ENCODE measurements at places on chromosomes 1 and 21.

DNA sequence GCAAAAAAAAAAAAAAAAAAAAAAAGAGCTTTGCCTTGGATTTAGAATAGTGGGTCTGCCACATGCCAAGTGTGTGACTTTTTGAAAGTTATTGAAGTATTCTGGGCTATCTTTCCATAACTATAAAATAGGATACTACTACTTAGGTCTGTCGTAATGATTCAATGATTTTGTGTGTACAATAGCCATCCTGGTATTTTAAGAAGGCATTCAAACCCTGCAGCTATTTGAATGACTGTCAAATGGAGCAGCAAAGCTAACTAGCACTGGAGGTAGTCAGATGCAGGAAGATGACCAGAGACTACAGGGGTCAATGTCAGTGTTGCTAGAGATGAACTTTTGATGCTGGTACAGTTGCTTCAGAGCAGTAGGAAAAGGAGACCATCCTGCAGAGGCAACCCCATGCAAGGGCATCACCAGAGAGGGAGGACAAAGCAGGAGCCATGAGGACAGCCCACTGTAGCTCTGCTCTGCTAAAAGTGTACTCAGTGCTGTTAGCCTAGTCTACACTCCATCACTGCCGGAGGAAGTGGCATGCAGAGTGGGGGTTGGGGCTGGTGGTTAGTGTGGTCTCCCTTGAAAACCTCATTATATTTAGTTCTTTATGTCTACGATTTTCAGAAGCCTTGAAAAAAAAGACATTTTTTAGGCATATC, 29.0 kb downstream of the DUSP10 start:
- peaks cover 57% of the 10 kb centered on the region for H3K4me1 ChIP-seq
- H3K27ac ChIP-seq, result no peak overlapping the region
- no peak for DNase-seq
- H3K36me3 ChIP-seq, result no peaks in the 10 kb centered on the region

- DNase-seq, result no peak
- no peaks in the 10 kb centered on the region for H3K4me1 ChIP-seq
- peaks cover 13% of the 10 kb centered on the region for H3K36me3 ChIP-seq
- H3K27ac ChIP-seq, result no peak overlapping the region
- H3K4me3 ChIP-seq, result no peak overlapping the region
Observed at GRCh38 chr1:83033682-83034081, 965.2 kb downstream of the TTLL7 start.

GRCh38 chr1:14531519-14531918, 67.0 kb upstream of the KAZN start:
- H3K36me3 ChIP-seq, result no peaks in the 10 kb centered on the region
- peaks cover 2% of the 10 kb centered on the region for H3K27me3 ChIP-seq
- DNase-seq, result no peak
- H3K4me1 ChIP-seq, result no peaks in the 10 kb centered on the region
- no peak overlapping the region for H3K27ac ChIP-seq

DNA sequence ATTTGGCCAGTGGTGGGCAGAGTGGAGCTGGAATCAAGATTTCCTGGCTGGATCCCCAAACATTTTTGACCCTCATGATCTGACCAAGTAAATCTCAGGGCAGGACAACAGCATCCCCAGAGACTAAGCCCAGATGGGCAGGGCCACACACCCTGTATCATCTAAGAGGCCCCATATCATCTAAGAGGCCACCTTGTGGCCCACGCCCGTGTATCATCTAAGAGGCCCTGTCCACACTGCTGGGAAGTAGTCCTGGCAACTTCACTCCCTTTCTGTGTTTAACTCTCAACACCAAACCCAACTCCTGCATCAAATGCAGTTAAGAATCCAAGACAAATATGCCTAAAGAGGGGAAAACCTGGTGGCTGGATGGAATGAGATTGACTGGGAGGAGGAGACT, 81.6 kb upstream of the SSX2IP start:
- H3K4me3 ChIP-seq, result no peak overlapping the region
- no peak for DNase-seq
- H3K27me3 ChIP-seq, result no peaks in the 10 kb centered on the region
- H3K27ac ChIP-seq, result no peak overlapping the region
- H3K4me1 ChIP-seq, result peaks cover 10% of the 10 kb centered on the region

GRCh38 chr1:194293851-194294405, 1107.5 kb upstream of the B3GALT2 start:
- no peak overlapping the region for H3K4me3 ChIP-seq
- H3K4me1 ChIP-seq, result peaks cover 9% of the 10 kb centered on the region
- H3K36me3 ChIP-seq, result no peaks in the 10 kb centered on the region
- no peak overlapping the region for H3K27ac ChIP-seq

DNA sequence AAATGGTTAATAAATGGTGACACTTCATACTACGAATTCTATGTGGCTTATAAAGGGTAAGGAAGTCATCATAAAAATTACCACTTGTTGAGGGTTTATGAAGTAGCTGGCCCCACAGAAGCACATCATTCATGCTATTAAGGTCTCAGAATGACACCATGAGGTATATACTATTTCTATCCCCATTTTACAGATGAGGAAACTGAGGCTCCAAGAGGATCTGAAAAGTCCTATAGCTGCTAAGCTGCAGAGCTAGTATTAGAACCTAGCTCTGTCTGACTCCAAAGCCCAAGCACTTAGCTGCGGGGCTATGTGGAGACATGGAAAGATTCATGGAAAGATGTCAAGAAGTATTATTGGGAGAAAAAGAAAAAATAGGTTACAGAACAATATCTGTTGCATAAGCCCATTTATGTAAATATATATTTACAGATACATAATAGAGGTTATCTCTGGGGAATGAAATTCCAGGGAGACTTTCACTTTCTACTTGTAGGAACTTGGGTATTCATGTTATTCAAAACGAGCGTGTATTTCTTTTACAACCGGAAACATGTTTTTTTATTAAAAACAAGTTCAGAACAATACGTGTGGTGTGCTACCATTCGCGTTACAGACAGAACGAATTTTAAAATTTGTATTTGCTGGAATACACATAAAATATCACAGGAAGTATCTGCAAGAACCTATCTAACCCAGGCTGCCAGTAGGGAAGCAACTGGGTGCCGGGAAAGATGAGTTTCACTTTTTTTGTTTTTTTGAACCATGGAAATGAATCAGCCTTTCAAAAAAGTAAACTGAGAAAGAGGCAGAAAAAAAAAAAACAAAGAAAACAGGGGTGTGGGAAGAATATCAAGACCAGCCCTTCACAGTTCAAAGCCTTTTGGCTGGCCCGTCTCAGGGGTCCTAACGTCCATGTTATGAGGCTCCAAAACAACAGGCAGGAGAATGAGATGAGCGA, 13.4 kb downstream of the SPOCD1 start:
- no peaks in the 10 kb centered on the region for H3K36me3 ChIP-seq
- peaks cover 5% of the 10 kb centered on the region for H3K27me3 ChIP-seq
- H3K4me3 ChIP-seq, result no peak overlapping the region
- H3K27ac ChIP-seq, result no peak overlapping the region
- no peak for DNase-seq

GRCh38 chr1:54299037-54299436, 99.1 kb downstream of the MRPL37 start:
- peaks cover 59% of the 10 kb centered on the region for H3K27me3 ChIP-seq
- peak overlapping the region; percentile 93 for H3K27ac ChIP-seq
- no peaks in the 10 kb centered on the region for H3K36me3 ChIP-seq
- peak overlapping the region; percentile 83 for H3K4me3 ChIP-seq
- DNase-seq, result no peak

DNA sequence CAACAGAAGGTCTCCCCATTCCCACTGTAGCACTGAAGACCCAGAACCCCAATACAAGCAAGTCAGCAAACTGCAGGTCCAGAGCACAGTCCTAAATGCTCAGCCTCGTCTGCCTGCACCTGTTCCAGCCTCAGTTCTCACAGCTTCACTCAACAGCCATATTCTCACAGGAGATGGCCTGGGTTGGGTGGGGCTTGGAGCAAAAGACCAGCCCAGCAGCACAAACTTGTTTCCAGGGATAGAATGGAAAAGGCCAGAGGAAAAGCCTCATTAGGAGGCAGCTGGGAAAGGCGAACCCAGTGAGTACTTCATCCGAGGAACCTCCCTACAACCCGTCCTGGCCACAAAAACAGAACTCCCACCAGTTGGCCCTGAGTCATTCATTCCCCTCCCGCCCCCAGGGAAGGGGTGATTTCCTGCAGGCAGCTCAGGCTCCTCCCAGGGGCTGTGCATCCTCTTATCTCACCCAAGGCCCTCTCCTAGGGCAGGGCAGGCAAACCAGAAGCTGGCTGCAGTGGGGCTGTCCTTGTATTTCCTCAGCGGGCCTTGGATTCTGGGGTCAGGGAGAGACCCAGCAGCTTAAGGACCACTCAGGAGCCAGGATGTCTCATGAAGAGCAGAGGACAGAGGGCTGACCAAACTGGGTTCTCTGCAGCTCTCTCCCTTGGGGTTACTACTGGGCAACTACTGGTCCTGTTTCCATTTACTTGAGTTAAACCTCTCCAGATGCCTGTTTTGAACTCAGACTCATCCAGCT, 7.4 kb upstream of the MPL start:
- peaks cover 24% of the 10 kb centered on the region for H3K36me3 ChIP-seq
- H3K4me3 ChIP-seq, result no peak overlapping the region
- no peak overlapping the region for H3K27ac ChIP-seq
- H3K27me3 ChIP-seq, result peaks cover 4% of the 10 kb centered on the region

GRCh38 chr21:35045542-35046262, 3.4 kb downstream of the RUNX1 start:
- H3K36me3 ChIP-seq, result no peaks in the 10 kb centered on the region
- H3K27me3 ChIP-seq, result peaks cover 2% of the 10 kb centered on the region
- DNase-seq, result no peak
- H3K4me3 ChIP-seq, result no peak overlapping the region
- peaks cover 52% of the 10 kb centered on the region for H3K4me1 ChIP-seq

DNA sequence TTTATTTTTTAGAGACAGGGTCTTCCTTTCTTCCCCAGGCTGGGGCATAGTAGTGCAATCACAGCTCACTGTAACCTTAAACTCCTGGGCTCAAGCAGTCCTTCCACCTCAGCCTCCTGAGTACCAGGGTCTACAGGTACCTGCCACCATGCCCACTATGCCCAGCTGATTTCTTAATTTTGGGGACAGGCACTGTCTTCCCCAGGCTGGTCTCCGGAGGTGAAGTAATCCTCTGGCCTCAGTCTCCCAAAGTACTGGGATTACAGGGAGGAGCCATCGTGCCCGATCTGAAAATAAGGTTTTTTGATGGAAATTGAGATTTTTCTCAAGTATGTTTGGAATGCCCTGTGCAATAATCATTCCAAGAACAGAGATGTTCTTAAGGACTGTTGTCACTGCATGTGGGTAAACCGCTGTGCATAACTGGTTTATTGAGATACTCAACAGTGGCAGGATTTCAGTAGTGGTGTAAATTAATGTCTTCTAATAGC, 934 bp upstream of the MSH4 start:
- no peak overlapping the region for H3K27ac ChIP-seq
- no peaks in the 10 kb centered on the region for H3K36me3 ChIP-seq
- DNase-seq, result no peak

- no peak for DNase-seq
- H3K27me3 ChIP-seq, result peaks cover 8% of the 10 kb centered on the region
- no peaks in the 10 kb centered on the region for H3K36me3 ChIP-seq
- peak overlapping the region; percentile 99 for H3K27ac ChIP-seq
Observed at GRCh38 chr1:113073479-113073950, 517 bp downstream of the LRIG2 start.

DNA sequence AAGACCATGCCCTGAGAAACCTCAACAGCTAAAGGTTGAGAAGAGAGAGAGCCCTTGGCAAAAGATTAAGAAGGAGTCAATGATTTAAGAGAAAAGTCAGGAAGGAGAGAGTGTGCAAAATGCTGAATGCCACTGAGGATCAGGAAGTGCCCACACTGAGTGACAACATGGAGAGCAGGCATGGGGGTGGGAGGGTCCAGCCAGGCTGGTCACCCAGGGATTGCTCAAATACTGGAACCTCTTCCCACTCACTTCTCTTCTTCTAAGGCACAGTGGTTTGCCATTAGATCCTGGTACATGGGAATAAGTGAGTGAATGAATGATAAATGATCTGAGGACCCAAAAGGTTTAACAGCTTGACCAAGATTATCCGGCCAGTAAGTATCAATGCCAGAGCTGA, 11.1 kb downstream of the PRR9 start:
- no peak overlapping the region for H3K4me3 ChIP-seq
- H3K27ac ChIP-seq, result no peak overlapping the region

GRCh38 chr1:246159279-246160227, 347.5 kb downstream of the SMYD3 start:
- peaks cover 6% of the 10 kb centered on the region for H3K4me1 ChIP-seq
- no peaks in the 10 kb centered on the region for H3K36me3 ChIP-seq
- H3K27ac ChIP-seq, result no peak overlapping the region
- no peak for DNase-seq

DNA sequence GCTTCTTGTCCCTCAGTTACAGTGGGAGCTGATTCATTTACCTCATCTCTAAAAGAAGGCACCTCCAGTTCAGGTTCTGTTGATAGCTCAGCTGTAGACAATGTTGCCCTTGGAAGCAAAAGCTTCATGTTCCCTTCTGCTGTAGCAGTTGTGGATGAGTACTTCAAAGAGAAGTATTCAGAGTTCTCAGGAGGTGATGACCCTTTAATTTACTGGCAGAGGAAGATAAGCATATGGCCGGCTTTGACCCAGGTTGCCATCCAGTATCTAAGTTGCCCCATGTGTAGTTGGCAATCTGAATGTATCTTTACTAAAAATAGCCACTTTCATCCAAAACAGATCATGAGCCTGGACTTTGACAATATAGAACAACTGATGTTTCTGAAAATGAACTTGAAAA, 4.5 kb downstream of the ZBED6 start:
- DNase-seq, result no peak
- H3K4me1 ChIP-seq, result peaks cover 11% of the 10 kb centered on the region
- peaks cover 9% of the 10 kb centered on the region for H3K27me3 ChIP-seq
- H3K27ac ChIP-seq, result no peak overlapping the region

- DNase-seq, result no peak
- H3K36me3 ChIP-seq, result no peaks in the 10 kb centered on the region
- H3K4me1 ChIP-seq, result peaks cover 5% of the 10 kb centered on the region
- H3K4me3 ChIP-seq, result no peak overlapping the region
- peaks cover 23% of the 10 kb centered on the region for H3K27me3 ChIP-seq
Observed at GRCh38 chr1:156900896-156901589, 7.5 kb downstream of the PEAR1 start.

- no peak for DNase-seq
- no peaks in the 10 kb centered on the region for H3K27me3 ChIP-seq
- no peak overlapping the region for H3K4me3 ChIP-seq
- H3K27ac ChIP-seq, result no peak overlapping the region
- H3K36me3 ChIP-seq, result peaks cover 11% of the 10 kb centered on the region
- peaks cover 3% of the 10 kb centered on the region for H3K4me1 ChIP-seq
Observed at GRCh38 chr1:90220941-90221693, 226.2 kb downstream of the ZNF326 start.
